ENCODE measurements at places on chromosomes 16 and 17.

DNA sequence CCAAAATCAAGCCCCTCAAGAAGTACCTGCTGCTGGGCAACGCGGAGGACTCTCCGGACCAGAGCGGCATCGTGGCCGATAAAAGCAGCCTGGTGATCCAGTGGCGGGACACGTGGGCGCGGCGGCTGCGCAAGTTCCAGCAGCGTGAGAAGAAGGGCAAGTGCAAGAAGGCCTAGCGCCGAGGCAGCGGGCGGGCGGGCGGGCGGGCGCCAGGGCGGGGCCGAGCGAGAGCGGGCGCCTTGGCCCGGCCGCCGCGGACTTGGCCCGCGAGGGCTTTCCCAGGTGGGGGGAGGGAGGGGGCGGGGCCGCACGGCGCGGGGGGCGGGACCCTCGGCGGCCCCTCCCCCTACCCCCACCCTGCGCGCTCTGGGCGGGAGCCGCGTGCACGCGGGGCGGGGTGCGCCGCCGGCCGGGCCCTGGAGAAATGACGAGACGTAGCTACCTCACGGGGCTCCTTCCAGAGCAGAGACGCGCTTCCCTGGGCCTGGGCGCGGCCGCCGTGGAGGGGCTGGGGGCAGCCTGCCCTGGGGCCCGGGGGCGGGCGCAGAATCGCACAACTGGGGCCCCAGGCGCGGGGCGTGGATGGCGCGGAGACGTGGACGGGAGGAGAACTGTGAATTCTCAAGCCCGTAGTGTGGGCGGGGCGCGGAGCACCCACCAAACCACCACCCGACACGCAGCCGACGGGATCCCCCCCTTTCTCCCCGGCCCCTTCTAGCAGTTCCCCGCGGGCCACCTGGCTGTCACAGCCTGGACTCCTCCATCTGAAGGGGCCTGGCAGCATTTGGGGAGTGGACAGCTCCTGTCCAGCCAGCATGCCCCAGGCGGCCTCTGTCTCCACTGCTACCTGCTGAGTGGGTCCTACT is 218.7 kb downstream of the NTN1 start:
- peak; percentile 49 for DNase-seq

- DNase-seq, result no peak
Observed at GRCh38 chr17:8724451-8724850, 20.2 kb downstream of the CCDC42 start.

GRCh38 chr17:61635913-61636432 is 45.0 kb upstream of the NACA2 start:
- DNase-seq, result peak; percentile 39

- DNase-seq, result peak; percentile 78
Observed at GRCh38 chr16:14070877-14071575, at the start of gene MRTFB. TSS of gene MRTFB (plus strand) at chr16:14071319. CDS start at chr16:14140607, 69,288 bp downstream.

DNA sequence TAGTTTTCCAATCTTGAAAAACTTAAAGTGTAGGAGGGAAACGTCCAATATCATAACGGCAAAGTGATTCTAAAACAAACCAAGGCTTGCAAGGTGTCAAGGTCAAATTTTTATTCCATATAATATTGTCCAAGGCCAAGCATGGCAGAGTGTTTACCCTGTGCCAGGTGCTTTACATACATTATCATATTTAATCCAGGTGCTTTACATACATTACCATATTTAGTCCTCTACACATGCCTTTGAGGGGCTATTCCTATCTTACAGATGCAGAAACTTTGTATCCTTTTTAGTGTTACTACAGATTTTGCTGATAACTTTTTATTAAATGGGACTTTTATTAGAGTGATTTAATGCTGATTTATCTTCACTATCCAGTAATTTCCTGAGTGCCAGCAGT is 23.9 kb downstream of the MAF start:
- no peak for DNase-seq

- no peak for DNase-seq
Observed at GRCh38 chr17:69954241-69954925, 120.6 kb upstream of the KCNJ16 start.

DNA sequence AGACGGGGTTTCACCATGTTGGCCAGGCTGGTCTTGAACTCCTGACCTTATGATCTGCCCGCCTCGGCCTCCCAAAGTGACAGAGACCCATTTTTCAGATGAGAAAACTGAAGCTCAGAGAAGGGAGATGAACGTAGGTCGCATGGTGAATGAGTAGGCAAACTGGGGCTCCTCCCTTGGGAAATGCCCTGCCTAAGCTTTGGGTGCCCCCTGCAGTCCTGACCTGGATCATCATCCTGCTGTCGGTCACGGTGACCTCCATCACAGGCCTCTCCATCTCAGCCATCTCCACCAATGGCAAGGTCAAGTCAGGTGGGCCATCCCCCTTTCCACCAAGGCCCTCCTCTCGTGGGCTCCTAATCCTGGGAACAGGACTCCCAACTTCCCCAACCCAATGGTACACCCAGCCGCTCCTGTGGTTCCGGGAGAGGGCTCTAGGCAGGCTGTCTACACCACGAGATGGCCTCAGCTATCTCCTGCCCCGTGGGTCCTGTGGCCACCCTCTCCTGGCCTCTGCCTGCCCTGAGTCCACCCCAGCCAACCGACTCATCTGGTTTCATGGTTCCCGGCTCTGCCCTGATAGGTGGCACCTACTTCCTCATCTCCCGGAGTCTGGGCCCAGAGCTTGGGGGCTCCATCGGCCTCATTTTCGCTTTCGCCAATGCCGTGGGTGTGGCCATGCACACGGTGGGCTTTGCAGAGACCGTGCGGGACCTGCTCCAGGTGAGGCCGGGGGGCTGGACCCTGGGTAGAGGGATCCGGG is 4.7 kb downstream of the SLC12A3 start:
- no peak for DNase-seq

- no peak for DNase-seq
Observed at GRCh38 chr17:67518876-67519275, 141.8 kb downstream of the PITPNC1 start.

GRCh38 chr17:9401434-9401833 is 174.2 kb downstream of the STX8 start:
- no peak for DNase-seq

DNA sequence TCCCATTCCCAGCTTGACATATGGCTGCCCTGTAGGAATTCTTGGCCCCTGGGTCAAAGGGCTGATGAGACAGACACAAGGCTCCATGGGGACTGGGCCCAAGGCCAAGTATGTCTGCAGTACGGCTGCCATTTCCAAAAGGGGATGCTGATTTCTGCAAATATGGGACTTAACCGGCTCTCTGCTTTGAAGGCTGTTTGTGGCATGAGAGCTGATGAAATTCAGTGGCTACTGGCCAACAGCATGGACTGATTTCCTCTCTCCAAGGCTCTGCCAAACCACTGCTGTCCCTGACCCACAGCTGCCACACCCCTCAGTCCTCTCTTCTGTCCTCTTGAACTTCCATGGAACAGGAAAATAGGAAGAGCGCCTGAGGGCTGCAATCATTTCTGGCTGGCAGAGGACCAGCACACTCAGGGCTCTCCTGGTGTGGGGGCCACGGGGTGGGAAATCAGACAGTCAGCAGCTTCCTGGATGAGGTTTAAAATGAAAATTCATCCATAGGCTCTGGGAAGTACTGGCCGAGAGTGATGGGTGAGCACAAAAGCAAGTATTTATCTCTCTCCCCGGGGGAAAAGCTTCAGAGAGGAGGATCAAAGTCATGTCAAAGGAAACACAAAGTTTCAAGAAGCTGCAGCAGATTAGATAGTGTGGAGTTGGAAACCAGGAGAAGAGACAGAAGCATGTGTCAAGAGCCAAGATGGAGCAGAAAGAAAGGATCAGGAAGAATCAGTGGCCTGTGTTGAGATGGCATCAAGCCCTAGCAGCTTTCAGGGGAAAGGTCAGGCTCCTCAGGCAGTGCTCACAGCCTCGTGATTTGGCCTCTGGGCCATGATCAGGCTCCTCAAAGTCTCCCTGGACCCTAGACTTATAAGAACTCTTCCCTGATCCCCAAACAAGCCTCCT is 64.1 kb upstream of the SREBF1 start:
- DNase-seq, result no peak
